ENCODE measurements at places on chromosomes 13 and 19.

GRCh38 chr19:15508035-15508710 is at the start of gene CYP4F22:
TSS of gene CYP4F22 (plus strand) at chr19:15508525. CDS start at chr19:15525337, 16,812 bp downstream.
- DNase-seq = no peak

- peak; percentile 84 for DNase-seq
Measured at GRCh38 chr19:2627319-2627829, 75.1 kb downstream of the GNG7 start.

DNA sequence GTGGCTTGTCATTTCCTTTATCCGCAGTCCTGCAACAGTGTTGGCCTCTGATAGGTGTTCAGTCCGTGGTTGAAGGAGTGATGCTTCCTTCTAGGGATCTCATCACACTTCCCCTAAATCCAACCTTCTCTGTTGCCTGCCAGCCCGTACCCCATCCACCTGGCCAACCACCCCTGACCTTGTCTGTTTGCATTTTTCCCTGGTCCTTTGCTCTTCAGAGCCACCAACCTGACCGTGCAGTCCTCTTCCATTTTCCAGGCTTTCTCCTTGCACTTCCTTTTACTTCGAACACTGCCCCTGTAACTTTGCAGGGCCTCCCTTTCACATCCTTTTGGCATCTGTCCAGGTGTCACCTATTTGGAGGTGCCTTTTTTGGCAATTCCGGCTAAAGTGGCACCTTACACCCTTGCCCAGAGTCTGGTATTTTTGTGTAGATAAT is 696 bp downstream of the ZNF460 start:
- no peak for DNase-seq

DNA sequence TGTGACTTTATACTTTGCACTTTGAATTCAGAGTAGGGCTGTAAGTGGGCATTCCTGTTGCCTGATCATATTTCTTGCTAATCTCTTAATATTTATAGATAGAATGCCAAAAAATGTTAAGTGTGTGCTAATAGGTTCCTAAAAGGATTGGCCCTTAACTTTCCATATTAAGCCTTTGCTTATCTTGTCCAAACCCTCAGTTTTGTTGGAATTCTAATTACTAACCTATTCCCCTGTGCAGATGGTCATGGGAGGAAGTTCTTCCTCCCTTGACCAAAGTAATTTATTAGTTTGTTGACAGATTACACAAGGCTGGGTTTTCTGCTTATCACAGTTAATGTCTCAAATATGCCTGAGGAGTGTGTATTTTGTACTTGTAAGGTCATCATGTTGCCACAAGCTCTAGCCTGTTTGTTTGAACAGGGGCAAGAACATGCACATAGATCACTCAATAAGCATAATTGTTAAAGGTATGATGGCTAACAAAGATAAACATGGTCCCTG is 541.1 kb upstream of the SPRY2 start:
- DNase-seq = no peak

- no peak for DNase-seq
Measured at GRCh38 chr19:52725528-52725961, 9.3 kb downstream of the ZNF611 start.

- no peak for DNase-seq
Measured at GRCh38 chr13:109870274-109870673, 83.9 kb upstream of the IRS2 start.

DNA sequence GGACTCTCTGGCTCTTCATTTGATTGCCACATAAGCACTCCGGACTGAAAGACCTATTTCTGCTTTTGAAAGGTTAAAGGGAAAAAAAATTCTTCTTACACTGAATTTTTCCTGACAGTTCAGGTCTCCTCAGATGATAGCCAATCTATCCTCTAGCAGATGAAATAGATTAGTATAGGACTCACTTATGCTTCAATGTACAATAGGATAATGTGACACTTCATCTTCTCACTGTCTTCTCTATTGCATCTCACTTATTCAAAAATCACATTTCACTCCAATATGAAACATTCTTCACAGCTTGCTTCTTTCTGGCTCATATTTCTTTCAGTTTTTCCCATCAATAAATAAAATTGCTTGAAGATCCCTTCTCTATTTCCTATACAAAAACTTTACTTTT is 860.9 kb upstream of the SLITRK6 start:
- DNase-seq = no peak

GRCh38 chr19:30385174-30385573 is 13.0 kb downstream of the ZNF536 start:
- no peak for DNase-seq

GRCh38 chr19:411723-412355 is 2.9 kb upstream of the C2CD4C start:
- DNase-seq = no peak

GRCh38 chr13:63463782-63464610 is 2048.3 kb upstream of the PCDH20 start:
- DNase-seq = no peak

DNA sequence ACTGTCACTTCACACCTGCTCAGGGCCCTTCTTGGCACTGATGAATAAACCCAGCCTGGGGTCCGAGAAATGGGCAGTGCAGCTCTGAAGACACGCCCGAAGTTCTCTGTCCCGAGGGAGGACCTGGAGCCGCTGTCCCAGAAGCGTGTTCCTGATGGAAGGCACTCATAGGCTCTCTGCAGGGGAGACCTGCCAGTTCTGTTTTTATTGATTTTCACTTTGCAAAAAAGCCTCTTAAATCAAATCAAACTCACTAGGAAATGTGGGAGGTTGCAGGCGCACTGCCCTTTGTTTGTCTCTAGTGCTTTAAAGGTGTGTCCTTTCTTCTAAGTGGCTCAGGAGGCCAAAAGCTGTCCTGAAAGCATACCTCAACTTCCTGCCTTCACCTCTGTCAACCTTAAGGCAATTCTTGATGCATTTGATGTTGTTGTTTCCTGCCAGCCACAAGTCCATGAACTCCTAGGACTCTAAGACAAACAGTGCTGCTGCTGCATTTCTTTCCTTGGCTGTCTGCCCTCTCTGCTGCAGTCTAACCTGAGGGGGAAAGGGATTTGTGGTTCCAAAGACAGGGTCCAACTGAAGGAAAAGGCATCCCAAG is 663.2 kb downstream of the UQCRFS1 start:
- no peak for DNase-seq

- no peak for DNase-seq
Measured at GRCh38 chr13:66559093-66559492, 671.0 kb downstream of the PCDH9 start.

DNA sequence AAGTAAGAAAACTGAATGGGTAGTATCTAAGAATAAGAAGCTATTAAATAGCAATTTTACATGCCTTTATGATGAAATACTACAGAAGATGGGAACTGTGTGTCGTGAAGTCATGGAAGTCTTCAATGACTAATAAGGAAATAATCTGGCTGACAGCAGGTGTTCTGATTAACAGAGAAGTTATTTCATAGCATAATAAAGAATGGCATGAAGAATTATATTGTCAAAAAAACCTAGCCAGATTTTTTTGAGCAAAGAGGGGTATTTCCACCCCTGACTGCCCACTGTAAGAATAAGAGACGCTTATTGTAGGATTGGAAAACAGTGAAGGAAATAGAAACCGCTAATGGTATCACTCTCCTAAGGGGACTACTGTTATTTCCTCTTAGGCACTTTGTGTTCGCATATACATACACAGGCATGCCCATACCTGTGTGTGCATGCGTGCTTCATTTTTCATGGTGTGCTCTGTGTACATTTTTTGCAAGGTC is 318.8 kb downstream of the SHISA2 start:
- DNase-seq = no peak

DNA sequence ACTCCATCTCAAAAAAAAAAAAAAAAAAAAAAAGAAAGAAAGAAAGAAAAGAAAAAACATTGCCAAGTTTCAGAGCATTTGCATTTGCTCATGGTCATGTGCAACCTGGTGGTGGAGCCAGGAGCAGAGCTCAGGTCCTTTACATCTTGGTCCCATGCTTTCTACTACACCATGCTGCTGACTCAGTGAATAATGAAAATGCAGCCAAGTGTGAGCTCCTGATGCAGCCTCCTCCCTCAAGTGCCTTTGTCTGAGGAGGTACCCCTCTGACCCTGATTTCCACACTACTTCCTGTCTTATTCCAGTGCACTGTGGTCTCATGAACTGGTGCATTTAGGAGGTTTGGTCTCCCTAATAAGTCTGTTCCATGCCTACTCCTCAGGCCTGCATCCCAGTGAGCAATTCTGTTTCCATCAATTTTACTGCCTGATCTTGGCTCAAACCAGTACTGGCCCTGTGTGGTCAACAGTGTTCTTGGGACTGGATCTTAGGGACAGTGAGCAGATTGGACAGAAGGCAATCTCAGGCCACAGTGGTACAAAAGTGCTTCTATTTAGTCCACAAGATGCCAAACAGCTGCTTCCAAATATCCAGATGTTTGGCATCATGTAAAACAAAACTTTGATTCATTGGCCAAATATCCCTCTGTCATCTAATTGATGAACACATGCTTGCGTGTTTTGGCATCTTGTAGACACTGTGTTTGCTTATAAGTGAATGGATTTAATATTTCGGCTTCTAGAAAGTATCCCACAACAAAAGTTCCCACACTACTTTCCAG is 28.8 kb upstream of the LRCH1 start:
- no peak for DNase-seq

GRCh38 chr19:13796301-13797057 is 1.2 kb downstream of the ZSWIM4 start:
- DNase-seq = peak; percentile 85

DNA sequence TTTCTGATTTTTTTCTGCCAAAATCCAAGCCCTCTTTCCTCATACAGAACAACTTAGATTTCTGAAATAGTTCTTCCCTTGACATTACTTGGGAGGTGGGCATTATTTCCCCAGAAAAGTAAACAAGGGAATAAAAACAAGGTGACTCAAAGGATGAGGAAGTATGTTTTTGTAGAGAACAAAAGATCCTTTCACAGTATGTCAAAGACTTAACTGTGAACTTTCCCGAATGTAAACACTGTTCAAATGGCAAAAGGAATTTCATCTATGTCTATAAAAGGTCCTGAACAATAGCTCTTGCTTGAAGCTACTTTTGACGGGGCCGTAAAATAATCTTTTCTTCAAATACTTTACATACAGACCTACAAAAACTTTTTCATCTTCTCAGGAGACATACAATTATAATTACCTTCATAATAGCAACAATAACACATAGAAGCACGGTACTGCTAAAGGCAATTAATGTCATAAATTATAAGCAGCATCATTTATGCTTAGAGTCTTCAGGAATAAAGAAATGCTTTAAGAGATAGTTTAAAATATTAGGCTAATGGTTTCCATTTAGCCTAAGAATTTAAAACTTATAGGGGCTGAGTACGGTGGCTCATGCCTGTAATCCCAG is 191.1 kb downstream of the RGCC start:
- no peak for DNase-seq

DNA sequence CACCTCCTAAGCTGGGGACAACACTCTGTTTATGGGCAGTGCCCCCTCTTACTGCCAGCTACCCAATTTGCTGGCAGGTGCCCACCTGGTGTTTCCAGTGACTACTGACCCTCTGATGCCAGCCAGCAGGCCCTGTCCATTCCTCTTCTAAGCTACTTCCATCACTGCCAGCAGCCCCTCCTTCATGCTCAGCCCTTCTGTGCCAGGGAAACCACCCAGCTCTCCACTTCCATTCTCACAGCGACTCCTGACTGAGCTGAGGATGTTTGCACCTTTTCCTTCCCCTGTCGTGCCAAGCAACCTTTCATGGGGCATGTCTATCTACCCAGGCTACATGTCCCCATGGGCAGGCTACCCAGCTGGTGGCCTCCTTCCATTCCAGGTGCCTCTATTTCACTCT is 24.0 kb upstream of the ZNF492 start:
- DNase-seq = no peak

DNA sequence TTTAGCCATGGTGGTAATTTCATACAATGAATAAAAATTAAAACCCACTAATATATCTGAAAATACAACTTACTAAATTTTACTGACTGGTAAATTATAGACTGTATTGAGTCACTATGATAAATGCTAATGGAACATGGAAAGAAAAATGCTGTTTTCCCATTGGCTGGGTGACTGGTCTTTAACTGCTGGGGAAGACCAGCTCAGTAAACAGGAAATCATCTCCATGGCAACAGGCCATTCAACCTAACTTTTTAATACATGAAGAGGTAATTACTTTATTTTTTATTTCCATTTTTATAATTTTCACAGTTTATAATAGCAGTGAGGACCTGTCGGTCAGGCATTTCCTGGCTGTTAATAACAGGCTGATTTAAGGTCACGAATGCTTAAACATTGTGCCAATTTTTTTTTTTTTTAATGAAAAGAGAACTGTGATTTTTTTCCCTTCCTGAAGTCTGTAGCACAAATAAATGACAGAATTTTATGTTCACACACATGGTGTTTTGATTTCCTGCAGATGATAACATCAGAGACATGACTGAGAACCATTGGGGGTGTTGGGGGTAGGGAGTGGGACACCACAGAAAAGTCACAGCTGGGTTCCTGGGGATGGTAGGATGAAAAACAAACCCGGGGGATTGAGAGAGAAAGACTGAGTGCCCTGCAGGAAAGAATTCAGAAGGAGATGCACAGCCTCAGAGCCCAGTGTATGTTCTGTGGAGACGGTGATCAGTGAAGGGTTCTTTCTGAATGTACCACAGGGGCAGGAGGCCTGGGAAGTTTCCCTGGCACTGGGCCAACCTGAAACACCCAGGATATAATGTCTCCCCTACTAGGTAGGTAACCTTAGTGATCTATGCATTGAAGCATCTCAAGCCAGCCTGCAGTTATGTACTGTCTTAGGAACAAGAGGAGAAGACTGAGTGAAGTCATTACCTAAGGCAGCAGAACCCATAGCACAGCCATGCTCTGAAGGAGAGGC is 297.1 kb downstream of the COG6 start:
- peak; percentile 77 for DNase-seq

GRCh38 chr13:77422724-77423123 is 95.8 kb upstream of the MYCBP2 start:
- no peak for DNase-seq

- DNase-seq = no peak
Measured at GRCh38 chr19:51121257-51121656, 3.4 kb upstream of the SIGLEC9 start.

DNA sequence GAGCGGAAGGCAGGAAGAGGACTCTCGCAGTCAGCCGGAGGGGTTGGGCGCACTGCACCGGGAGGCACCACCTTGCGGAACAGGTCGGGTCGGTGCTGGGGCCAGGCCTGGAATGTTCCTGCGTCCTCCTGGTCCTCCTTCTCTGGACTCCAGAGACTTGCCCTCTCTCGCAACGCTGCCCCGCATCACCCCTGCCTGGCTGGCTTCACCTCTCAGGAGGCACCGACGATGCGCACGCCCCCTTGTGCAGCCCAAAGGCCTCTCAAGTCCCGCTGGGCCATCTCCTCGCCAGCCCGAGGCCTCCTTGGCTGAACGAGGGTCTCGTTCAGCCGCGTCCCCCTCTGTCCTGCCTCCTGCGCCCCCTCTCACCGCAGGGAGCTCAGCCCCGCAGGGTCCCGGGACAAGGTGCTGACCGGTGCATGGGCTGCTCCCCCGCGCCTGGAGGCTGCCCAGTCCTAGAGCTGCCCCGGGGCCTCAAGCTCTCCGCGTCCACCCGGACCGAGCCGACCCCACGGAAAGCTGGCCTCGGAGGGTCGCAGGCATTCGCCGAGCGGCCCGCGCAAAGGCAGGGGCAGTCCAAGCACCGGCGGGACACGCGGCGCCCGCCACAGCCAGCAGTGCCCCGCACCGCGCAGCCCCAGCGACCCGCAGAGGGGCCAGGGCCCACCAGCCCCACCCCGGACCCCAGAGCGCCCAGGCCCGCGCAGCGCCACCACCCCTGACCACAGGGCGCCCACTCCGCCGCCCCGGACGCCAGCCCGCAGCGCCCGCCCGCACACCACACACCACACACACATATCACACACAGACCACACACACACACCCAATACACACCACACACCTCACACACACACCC is 133.8 kb downstream of the CRYL1 start:
- DNase-seq = no peak
